ENCODE measurements at places on chromosomes 6 and 20.

- no peak for DNase-seq
These were observed 654.5 kb upstream of the PTCHD4 start for GRCh38 chr6:48765352-48765961.

- no peak for DNase-seq
These were observed 58.3 kb downstream of the ALDH8A1 start for GRCh38 chr6:134891633-134892032.

GRCh38 chr6:109693111-109693510 is 2.0 kb downstream of the FIG4 start:
- DNase-seq = no peak

- DNase-seq = no peak
These were observed 43.3 kb downstream of the SLC26A8 start for GRCh38 chr6:35980991-35981645.

- DNase-seq = no peak
These were observed 88.0 kb upstream of the ADGRF1 start for GRCh38 chr6:47130086-47130485.

- no peak for DNase-seq
These were observed 23.3 kb downstream of the NQO2 start for GRCh38 chr6:3022765-3023662.

GRCh38 chr20:50449738-50450492 is 60.3 kb upstream of the PTPN1 start:
- DNase-seq = no peak

DNA sequence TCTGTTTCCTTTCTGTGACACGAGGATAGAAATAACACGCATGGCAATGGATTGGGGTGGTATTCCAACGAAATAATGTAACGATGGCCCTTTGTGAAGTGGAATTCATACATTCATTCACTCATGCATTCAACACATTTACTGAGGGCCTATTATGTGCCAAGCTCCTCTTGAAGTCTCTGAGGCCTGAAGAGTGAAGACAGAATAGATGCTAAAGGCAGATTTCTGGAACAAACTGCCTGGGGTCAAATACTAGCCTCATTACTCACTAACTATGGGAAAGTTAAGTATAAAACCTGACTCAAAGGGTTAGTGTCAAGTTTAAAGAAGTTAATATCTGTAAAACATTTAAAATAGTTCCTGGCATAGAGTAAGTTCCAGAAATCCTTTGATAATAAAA is 279.6 kb upstream of the SULF2 start:
- no peak for DNase-seq

GRCh38 chr20:61808447-61808846 is 257.2 kb downstream of the TAF4 start:
- no peak for DNase-seq

DNA sequence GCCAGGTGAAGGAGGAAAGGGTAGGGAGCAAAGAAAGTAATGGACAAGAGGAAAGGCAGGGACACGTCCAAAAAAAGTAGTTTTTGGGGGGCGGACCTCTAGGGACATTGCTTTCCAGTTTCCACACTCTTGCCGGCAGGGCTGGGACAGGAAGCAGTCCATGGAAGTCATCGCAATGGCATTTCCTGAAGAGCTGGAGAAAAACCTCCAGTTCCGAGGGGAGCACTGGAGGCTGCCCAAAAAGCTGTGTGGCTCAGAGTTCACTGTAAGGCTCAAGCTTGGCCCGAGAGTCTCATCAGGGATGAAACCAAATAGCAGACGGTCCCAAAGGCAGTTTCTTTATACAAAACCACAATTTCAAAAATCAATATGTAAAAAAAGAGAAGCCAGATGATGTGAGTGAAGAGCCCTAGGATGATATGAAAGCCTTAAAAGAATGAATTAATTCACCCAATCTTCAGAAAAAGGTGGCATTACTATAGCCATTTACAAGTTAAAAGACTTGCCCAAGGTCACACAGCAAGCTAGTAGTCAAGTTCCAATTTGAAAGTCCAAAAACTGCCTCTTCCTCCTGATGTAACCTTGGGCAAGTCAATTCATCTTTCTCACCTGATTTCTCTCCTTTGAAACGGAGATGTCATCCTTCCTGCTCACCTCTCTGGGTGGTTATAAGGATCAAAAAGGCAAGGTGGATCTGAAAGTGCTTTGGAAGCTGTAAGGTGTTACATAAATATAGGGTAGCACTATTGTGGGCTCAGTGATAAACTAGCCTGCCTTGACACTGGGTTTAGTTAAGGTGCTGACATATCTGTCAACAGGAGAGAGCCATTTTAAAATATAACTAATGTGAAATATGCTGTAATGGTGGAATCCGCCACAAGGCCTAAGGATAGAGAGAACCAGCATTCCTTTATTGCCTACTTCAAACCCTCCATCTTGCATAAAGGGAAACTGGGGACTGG is 9.1 kb downstream of the BCL2L1 start:
- peak; percentile 62 for DNase-seq

GRCh38 chr6:150417899-150418826 is 49.4 kb downstream of the IYD start:
- no peak for DNase-seq

GRCh38 chr20:60540591-60540990 is 582.4 kb downstream of the CDH26 start:
- DNase-seq = no peak

DNA sequence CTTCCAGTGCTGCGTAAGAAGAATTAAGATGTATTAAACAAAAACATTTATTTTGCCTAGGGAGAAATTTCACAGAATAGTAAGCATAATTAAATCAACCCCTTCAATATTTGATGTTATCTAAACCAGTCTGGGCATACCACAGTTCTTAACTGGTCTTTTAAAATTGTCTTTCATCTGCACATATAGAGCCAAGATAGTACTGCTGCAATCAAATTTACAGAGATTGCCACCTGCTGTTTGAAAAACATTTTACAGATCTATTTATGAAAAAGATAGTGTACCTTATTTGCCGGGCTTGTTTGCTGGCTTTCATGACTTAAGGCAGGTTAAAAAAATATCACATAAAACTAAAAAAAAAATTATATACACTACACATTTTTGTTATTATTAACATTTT is 323.2 kb downstream of the ADGRB3 start:
- DNase-seq = no peak

DNA sequence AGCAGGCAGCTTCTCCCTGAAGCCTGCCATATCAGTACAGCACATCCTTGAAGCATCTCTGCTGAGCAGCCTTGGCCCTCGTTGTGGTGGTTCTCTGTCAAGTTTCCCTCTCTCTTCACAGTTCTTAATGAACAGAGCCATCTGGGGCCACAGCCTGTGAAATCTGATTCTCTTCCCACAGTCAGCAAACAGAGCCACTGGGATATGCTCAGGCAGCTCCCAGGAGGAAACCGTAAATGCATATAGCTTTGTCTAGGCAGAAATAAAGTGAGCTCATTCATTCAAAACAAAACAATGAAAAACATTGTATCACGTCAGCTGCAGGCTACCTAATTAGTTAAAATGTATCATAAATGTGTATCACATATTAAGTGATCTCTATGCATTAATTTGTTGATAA is 80.3 kb downstream of the TBC1D7 start:
- DNase-seq = no peak

DNA sequence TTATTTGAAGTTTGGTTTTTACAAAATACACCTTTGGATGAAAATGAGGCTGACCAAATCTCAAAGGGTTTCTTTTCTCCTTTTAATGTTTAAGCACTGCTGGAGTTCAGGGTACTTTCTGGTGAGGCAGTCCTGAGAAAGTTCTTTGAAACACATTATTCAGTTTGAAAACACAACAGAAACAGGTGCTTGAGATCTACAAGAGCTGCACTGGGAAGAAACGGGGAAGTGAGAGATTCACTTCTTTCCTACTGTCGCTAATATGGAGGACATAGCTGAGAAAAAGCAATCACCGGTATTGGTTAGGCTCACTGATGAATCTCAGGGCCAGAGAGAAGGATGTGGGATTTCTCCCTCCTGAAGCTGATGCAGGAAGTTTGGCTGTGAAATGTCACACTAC is 22.9 kb upstream of the TMEM170B start:
- no peak for DNase-seq

DNA sequence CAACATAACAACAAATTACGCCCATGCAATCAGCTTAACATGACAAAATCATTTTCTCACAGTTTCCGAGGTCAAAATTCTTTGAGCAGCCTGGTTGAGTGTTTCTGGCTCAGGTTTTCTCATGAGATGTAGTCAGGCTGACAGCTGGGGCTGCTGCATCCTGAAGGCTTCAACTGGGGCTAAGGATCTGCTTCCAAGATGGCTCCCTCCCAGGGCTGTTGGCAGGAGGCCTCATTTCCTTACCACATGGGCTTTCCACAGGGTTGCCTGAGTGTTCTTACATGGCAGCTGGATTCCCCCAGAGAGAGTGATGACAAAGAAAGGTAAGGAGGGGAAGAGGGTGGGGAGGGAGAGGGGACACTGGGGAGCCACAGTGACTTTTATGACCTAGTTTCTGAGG is 63.1 kb upstream of the NNAT start:
- no peak for DNase-seq

DNA sequence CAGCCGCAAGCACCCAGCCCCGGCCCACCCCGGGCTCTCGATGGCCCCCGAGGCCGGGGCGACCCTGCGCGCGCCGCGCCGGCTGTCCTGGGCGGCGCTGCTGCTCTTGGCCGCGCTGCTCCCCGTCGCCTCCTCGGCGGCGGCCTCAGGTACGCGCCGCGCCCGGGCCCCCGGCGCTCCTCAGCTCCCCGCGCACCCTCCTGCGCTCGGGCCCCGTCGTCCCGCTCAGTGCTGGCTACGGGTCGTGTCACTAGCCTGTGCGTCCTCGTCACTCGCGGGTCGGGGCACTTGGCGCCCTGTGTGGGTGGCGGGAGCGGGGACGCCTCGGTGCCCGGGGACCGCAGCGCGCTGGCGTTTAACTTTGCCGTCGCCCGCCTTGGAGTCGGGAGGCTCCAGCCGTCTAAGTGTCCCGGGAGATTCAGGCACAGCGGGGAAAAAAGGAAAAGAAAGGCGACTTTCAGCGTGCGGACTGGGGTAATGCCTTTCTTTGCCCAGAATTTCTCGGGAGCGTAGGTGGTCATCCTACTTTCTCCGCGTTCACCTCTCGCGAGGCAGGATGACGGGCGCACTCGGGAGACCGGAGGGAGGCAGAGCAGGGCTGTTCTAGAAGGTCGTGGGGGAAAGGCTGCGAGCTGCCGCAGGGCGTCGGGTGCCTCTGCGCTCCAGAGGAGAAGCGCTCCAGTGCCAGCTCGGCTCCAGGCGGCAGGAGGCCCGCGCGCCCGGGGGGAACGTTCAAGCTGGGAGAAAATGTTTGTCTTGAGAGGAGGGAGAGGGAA is 545 bp downstream of the FNDC1 start:
- no peak for DNase-seq

GRCh38 chr6:156912431-156912830 is 135.3 kb downstream of the ARID1B start:
- DNase-seq = no peak

DNA sequence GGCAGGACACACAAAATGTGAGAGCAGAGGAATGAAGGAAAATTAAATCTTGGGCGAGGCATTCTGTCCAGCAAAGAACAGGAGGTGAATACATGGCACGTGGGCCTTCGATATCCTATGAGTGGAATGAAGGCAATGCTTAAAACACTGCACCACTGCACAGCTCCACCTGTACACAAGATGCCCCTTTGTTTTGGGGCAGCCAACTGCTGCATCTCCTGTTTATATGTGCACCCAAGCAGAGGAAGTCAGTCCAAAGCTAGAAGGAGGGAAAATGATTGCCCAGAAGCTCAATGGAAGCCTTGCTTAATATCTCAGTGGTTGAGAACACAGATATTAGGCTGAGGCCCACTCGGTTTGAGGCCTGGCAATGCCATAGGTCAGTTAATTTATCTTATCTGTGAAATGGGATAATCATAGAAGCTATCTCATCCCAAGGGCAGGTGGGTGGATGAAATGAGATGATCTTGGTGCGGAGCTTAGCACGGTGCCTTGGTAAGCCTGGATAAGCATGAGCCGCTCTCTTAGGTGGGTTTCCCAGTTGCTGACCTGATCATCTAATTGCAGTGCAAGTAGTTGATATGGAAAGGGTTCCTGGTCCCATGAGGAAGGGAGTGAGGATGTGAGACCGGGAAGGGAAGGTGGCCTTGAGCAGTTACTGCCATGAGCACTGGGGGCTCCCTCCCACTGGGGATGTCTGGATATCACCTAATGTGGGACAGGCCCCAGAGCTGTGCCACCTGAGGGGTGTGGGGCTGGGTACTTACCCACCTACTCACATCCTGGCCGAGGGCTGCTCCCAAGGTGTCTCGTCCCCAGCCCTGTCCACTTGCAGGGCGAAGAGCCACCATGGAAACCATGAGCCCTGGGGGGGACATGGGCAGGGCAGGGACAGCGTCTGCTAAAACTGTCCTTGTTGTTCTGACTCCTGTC is 9.9 kb downstream of the BANF2 start:
- no peak for DNase-seq

GRCh38 chr6:57195457-57195856 is 23.3 kb downstream of the BAG2 start:
- no peak for DNase-seq
